Gastrocnemius medialis (tissue), 4 donors: ENCODE measurements at places on chromosomes 5 and 9. TPM values are rescaled to one million over a fixed set of nuclear protein-coding genes. Genes with fewer than 3 reads are reported as not detected.

C9 gene
- 5.3 TPM for total RNA-seq

- no peak for DNase-seq
Measured at GRCh38 chr5:170681013-170681433, 102.5 kb upstream of the GABRP start.

GRCh38 chr5:121285801-121286521, 565.7 kb upstream of the FTMT start:
- DNase-seq, result no peak

TMEM174 gene
- total RNA-seq, result not detected

GRCh38 chr9:89491694-89492093, 6.2 kb downstream of the SEMA4D start:
- no peak for DNase-seq

- DNase-seq, result no peak
Measured at GRCh38 chr5:19855453-19855852, 132.5 kb downstream of the CDH18 start.

GRCh38 chr5:22044229-22044628, 808.9 kb downstream of the CDH12 start:
- no peak for DNase-seq

SPTLC1 gene
- total RNA-seq, result 26.6 TPM

UBE2QL1 gene
- 150 TPM for total RNA-seq

- no peak for DNase-seq
Measured at GRCh38 chr5:139058121-139058520, 140.0 kb downstream of the SIL1 start.

GRCh38 chr5:111606194-111606593, 93.9 kb upstream of the STARD4 start:
- no peak for DNase-seq

DNA sequence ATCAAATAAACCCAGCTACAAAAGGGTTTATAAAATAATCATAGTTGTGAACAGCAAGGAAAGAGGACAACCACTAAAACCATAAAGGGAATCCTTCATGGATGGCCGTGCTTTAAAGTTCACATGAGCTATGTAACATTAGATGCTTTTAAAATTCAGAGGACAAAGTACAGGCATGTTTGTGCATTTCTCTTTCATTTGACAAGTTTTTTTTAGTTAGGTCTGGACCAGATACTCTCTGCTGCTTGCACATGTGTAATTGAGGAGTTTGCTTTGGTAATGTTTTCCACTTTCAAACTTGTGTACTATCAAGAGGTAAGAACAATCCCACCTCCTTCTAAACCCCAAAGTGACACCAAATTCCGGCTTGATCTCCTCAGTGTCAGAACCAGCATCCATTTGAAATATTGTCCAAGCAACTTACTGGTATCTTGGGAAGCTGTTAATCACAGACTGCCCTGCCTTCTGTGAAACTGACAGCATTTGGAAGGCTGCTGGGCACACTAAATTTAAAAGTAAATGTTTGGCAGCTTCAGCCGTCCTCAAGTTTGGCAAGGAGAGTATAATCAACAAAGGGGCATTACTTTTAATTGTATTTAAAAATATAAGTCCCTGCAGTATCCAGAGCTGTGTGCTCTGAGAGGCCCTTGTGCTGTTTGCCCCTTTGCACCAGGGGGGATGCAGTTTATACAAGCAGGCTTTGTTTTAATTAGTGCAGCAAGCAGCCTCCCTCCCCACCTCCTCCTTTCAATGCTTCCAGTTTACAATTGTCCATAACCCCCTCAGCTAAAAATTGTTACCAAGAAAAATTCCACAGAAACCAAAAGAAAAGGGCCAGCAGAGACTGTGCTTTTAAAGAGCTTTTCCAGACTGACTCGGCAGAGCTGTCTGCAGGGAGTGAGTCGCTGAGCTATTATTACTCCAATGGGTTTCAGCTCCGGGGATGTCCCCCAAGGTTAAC, 328.3 kb upstream of the MPDZ start:
- DNase-seq, result no peak

GRCh38 chr9:130606887-130607600, 27.7 kb downstream of the FUBP3 start:
- DNase-seq, result no peak

- no peak for DNase-seq
Measured at GRCh38 chr9:133897675-133898074, 94.4 kb downstream of the VAV2 start.

DPM2 gene
- total RNA-seq, result 6.6 TPM

DNA sequence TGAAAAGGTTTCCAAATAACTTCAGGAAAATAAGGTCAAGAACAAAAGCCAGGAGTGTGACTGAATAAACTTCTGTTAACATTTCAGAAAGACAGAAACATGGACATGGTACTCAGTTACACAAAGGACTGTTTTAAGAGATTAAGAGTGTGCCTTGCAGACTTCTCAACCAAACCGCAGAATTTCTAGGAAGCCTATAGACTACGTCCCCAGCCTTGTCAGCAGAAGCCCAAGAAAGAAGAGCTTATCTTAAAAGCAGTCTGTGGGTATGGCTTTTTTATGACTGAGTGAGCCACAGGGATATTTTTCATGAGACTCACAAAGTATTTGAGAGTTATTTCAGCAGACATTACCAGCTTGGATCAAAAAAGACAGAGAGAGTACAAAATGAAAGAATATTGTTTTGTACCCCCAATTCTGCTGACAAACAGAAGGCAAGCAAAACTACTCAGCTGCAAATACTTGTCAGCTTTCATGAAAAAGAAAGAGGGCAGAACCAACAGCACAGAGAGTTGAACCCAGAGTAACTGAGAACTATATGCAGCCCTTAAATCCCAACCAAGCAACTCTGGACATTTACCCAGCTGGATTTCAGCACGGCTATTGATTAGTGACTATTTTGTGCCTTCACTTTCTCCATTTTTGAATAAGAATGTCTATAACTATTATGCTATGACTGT, 711.0 kb upstream of the CTNND2 start:
- no peak for DNase-seq

GRCh38 chr5:78696637-78697036, 48.1 kb upstream of the LHFPL2 start:
- DNase-seq, result no peak

- DNase-seq, result no peak
Measured at GRCh38 chr5:29930316-29930715, 1263.2 kb upstream of the CDH6 start.

DNA sequence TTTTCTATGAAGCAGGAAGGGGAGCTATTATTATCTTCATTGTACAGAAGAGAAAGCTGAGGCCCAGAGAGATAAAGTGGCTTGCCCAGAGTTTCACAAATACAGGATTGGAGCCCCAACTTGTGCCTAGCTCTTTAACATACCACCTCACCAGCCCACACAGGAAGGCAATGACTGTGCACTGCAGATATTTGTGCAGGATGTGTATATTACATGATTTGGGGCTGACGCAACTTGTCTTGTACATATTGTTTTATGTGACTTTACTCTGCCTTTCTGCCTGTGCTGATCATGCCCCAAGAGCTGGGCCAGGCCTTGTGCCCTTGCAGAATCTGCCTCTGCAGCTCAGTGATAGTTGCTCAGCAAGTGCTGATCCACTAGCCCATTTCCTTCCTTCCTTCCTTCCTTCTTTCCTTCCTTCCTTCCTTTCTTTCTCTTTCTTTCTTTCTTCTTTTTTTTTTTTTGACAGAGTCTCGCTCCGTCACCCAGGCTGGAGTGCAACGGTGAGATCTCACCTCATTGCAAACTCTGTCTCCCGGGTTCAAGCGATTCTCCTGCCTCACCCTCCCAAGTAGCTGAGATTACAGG, 106.6 kb upstream of the TBCA start:
- no peak for DNase-seq

- no peak for DNase-seq
Measured at GRCh38 chr5:62600560-62601252, 22.1 kb downstream of the LRRC70 start.

CXCL14 gene
- 19.3 TPM for total RNA-seq

DNA sequence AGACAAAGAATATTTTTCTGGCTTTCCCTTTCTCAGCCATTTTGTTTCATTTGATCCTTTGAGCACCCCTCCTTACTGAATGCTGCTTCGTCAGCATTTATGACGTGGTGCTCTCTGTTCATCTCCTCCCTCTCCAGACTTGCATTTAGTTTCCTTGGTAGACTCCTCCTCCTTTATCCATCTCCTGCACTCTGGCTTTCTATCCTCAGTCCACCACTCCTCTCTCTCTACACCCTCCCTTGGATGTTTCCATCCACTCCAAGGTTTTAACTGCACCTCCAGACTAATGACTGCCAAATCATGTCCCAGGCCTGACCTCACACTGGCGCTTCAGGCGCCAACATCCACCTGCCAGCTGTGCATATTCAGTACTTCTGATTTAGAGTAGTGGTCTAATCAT, 245.4 kb downstream of the RAB3C start:
- no peak for DNase-seq

DNA sequence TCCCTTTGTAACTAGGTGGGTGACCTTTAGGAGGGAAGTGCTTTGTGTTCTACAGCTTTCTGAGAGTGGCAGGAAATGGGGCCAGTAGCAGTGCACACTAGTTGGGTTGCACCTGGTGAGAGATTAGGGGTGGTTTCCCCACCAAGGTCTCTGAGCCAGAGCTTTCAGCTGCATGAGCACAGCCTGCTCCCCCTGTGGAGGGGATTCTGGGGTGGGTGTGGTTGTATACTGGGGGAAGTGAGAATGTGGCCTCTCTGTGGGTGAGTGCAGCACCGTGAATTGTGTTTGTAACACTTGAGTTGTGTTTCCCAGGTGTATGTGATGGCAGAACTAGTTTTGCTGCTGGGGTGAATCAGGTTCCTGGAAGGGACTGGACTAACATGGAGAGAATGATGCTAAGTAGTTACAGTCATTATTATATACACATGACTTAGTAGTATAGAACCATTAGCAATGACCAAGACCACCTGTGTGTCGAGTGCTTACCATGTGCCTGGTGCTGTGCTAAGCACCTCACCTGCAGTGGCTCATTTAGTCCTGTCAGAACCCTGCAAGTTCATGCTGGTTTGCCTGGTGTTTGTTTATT, 11.8 kb upstream of the CXXC5 start:
- no peak for DNase-seq
